Activated CD8-positive, alpha-beta T cell treated with anti-CD3 and anti-CD28 coated beads for 36 hours (primary cell): ENCODE measurements at places on chromosomes 6 and 20. TPM values are rescaled to one million over a fixed set of nuclear protein-coding genes. Genes with fewer than 3 reads are reported as not detected.
A peak's percentile ranks its signal among the peaks of the same experiment; 100 is the strongest.

DNA sequence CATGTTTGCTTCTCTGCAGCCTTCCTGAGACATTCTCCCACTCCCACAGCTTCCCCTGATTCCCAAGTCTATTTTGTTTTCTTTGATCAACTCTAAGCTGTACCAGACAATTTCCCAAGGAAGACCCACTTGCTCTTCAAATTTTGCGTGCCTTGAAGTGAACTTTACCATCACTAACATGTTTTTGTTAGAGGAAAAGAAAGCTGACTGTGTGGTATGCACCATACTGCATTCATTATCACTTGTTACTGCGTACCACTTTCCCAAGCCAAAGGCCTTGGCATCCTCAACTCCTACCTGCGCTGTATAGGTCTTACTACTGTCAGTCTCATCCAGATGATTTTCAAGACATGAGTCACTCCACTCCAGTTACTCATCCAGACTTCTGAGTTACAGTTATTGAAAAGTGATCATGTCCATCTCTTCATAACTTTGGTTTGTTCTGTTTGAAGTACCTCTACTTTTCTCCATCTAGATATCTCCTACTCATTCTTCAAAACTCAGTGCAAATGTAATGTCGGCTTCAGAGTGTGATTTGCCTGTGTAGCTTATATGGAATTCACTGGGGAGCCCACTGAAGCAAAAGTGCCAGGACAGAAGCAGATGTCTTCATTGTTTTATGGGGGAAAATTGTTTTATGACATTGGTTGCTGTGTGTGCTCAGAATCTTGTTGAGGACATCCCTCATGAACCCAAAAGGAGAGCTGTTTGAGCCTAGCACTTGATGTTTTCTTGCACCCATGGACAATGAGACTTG, 5.2 kb downstream of the RPS12 start:
- no peaks in the 10 kb centered on the region for H3K27me3 ChIP-seq
- peak overlapping the region; percentile 99 for H3K27ac ChIP-seq
- peaks cover 49% of the 10 kb centered on the region for H3K36me3 ChIP-seq
- no peak for DNase-seq
- peaks cover 42% of the 10 kb centered on the region for H3K4me1 ChIP-seq
- H3K4me3 ChIP-seq: peak overlapping the region; percentile 49

DNA sequence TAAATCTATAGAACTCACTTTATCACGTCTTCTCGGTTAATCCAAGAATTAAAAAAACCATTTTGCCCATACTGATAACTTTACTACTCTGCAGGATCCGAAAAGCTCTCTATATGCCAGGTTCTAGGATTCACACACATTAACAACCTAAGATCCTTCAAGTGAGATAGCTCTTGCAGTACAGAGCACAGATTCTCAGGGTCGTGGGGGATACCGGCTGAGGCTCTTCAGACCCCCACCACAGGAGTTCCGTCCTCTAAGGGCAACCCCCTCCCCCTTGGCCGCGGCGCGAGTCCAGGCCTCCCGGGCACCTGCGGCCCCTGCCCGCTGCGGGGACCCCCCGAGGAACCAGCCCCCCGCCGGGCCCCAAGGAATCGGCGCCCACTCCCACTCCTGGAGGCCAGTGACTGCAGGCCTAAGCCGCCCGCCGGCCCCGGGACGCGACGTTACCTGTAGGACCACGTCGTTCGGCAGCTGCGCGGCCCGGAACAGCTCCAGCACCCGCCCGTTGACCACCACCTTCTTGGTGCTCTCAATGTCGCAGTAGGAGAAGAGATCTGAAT, 892 bp downstream of the REPS1 start:
- no peaks in the 10 kb centered on the region for H3K36me3 ChIP-seq
- H3K27me3 ChIP-seq: no peaks in the 10 kb centered on the region
- H3K27ac ChIP-seq: peak overlapping the region; percentile 70
- peaks cover 8% of the 10 kb centered on the region for H3K4me1 ChIP-seq
- peak; percentile 38 for DNase-seq
- H3K4me3 ChIP-seq: peak overlapping the region; percentile 74

DNA sequence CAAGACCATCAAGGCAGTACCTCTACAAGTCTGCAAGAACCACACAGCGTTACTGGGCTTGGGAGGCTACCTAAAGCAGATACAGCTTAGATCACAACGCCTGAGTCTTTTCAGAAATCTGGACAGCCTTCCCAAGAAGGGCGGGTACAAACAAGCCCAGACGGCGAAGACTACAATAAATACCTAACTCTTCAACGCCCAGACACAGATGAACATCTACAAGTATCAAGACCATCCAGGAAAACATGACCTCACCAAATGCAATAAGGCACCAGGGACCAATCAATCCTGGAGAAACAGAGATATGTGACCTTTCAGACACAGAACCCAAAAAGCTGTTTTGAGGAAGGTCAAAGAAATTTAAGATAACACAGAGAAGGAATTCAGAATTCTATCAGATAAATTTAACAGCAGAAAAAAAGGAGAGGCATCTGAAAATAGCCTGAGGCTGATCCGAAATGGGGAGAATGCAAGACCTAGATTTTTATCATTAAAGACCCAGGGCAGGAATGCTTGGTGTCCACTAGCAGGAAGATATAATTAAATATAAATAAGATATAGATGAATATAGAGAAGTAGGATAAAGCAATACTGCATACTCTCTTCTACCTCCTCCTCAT, 131.7 kb upstream of the COL21A1 start:
- H3K27me3 ChIP-seq: no peaks in the 10 kb centered on the region
- DNase-seq: no peak
- no peak overlapping the region for H3K27ac ChIP-seq
- H3K36me3 ChIP-seq: no peaks in the 10 kb centered on the region
- H3K4me1 ChIP-seq: no peaks in the 10 kb centered on the region
- no peak overlapping the region for H3K4me3 ChIP-seq

- peak overlapping the region; percentile 93 for H3K27ac ChIP-seq
- H3K27me3 ChIP-seq: no peaks in the 10 kb centered on the region
- DNase-seq: peak; percentile 19
- peak overlapping the region; percentile 80 for H3K4me3 ChIP-seq
- H3K36me3 ChIP-seq: peaks cover 24% of the 10 kb centered on the region
- H3K4me1 ChIP-seq: peaks cover 15% of the 10 kb centered on the region
Observed at GRCh38 chr20:45792317-45793118, 764 bp downstream of the DNTTIP1 start.

DNA sequence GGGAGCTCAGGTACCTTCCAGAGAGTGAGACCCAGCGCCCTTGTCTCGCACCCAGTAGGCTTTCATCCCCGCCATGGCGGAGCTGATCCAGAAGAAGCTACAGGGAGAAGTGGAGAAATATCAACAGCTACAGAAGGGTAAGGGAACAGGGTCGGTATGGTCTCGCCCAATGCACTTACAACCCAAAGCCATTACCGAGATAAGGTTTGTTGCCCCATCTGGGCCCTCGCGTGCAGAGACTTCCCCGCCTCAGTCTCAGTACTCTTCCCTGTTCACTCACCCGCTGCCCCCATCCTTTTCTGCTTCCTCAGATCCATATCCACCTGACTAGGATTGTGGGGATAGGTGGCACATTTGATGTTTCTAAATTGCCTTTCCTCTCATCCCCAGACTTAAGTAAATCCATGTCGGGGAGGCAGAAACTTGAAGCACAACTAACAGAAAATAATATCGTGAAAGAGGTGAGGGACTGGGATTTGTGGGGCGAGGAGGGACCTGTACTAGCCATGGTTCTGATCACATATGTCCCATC, 449 bp downstream of the PFDN6 start:
- no peaks in the 10 kb centered on the region for H3K27me3 ChIP-seq
- peaks cover 33% of the 10 kb centered on the region for H3K4me1 ChIP-seq
- H3K36me3 ChIP-seq: peaks cover 45% of the 10 kb centered on the region
- peak overlapping the region; percentile 89 for H3K27ac ChIP-seq

GRCh38 chr6:121485359-121485811, 49.9 kb downstream of the GJA1 start:
- no peak for DNase-seq
- H3K27me3 ChIP-seq: no peaks in the 10 kb centered on the region
- H3K27ac ChIP-seq: no peak overlapping the region

The OR2H1 gene
- not detected for total RNA-seq

GRCh38 chr6:79410806-79411205, 126.4 kb downstream of the LCA5 start:
- H3K4me3 ChIP-seq: no peak overlapping the region
- no peaks in the 10 kb centered on the region for H3K4me1 ChIP-seq
- no peak overlapping the region for H3K27ac ChIP-seq
- no peaks in the 10 kb centered on the region for H3K27me3 ChIP-seq
- no peak for DNase-seq

DNA sequence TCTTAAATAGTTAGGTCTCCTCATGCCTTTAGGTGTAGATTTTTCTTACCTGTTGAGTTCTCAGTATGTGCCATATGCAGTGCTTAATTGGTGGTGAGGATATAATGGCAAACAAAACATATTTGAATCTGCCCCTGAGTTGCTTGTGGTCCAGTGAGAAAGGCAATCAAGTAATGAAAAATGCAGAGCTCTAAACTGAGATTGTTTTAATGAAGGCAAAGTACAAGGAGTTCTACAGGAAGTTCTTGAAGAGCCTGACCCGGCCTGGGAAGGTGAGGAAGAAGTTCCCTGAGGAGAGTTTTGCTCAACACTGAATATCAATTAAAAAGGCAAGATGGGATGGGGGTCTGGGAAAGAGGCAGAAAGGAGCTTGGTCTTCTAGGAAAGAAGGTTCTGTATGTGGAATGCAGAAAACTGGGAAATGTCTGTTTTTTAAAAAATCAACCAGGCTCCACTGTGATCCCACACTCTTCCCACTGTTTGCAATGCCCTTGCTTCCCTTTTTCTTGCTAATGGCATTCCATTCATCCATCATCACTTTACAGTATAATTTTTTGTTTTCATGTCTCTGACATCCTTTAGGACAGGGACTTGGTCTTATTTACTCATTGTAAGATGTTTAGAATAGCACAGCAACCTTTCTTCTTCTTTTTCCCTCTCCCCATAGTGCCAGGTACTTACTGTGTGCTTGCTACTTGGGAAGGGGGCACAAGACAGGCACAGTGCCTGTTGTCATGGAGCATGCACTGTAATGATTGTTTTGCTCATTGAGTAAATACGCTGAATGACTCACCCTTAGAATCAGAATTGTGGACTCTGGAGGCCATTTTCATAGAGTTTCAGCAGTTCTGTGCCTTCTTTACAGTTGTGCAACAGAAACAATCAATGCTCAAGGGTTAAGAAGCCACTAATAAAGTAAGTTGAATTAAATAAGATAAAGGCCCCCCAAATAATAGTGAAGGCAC, 64.3 kb downstream of the ANKS1A start:
- DNase-seq: no peak
- no peak overlapping the region for H3K4me3 ChIP-seq
- no peak overlapping the region for H3K27ac ChIP-seq
